ENCODE measurements at places on chromosomes 5 and 9.

- no peak for DNase-seq
Measured at GRCh38 chr9:107779731-107780130, 290.2 kb upstream of the KLF4 start.

- no peak for DNase-seq
Measured at GRCh38 chr9:119257592-119257991, 111.6 kb downstream of the BRINP1 start.

- DNase-seq = no peak
Measured at GRCh38 chr9:100125910-100126309, 26.9 kb downstream of the INVS start.

- no peak for DNase-seq
Measured at GRCh38 chr9:89999176-89999533, 394.3 kb downstream of the GADD45G start.

DNA sequence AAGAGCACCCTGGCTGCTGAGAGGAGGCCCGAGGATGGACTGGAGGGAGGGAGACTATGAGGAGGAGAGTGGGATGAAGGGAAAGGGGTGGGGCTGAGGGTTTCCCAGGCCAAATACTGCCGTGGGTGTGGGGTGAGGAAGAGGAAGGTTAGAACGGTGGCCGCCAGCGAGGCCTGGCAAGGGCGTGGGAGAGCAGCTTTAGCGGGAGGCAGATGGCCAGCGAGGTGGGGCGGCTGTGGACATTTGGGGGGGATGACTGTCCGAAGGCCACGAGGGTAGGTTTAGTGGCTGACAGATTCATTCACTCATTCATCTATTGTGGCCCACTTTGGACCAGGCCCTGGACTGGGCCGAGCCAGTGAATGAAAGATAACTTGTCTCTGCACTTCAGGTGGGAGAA is 47.8 kb upstream of the NEURL1B start:
- DNase-seq = no peak

GRCh38 chr5:164289526-164289925 is 784.1 kb downstream of the MAT2B start:
- DNase-seq = no peak

DNA sequence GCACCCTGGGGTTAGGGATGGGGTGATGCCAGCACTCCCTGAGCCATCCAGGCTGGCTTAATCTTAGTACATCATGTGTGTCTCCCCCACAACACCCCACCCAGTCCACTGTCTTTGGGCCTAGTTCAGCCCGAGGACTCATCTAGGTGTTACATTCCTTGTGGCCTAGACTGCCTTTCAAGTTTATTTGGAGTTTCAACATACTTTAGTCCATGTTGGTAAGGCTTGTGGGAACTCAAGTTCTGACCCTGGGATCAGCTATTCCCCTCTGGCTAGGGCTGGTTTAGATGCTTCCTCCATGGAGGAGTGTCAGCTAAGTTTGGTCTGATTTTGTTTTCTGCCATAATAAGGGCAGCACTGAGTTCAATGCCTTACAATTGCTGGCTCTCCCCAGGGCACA is 302.4 kb downstream of the SMARCA2 start:
- no peak for DNase-seq

- no peak for DNase-seq
Measured at GRCh38 chr9:79255651-79256260, 316.0 kb upstream of the TLE4 start.

GRCh38 chr5:66906021-66906420 is 290.6 kb downstream of the CD180 start:
- no peak for DNase-seq

- no peak for DNase-seq
Measured at GRCh38 chr9:97545486-97545885, 44.0 kb downstream of the TMOD1 start.

- DNase-seq = no peak
Measured at GRCh38 chr5:105670596-105670995, 2000.1 kb downstream of the EFNA5 start.

DNA sequence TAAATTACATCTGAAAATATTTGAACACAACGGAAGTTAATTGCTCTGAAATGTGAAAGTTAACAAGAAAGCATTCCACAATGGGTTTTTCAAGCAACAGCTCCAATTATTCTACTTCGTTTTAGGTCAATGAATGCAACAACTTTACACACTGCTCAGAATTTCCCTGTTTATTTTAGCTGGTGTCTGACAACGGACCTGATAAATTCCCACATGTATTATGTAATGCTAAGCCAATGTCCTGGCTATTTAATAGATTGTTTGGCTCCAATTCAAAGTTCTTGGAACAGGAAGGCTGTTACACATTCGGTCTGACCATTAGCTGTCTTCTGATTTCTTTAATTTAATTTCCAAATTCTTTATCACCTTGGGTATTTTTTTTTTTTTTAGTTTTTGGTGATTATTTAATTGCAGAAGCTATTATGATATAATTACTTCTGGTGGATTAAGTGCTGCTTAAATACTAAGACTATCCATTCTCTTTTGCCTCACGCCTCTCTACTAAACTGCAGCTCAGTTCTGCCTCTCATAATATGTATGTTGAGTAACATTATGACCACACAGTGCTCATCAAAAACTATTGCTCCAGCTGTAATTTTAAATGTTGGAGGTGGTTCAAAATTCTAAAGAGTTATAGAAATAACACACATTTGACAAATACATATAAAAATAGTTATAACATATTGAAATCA is 57.9 kb downstream of the MEF2C start:
- no peak for DNase-seq

GRCh38 chr5:140157032-140157781 is 17.8 kb upstream of the CYSTM1 start:
- peak; percentile 74 for DNase-seq

DNA sequence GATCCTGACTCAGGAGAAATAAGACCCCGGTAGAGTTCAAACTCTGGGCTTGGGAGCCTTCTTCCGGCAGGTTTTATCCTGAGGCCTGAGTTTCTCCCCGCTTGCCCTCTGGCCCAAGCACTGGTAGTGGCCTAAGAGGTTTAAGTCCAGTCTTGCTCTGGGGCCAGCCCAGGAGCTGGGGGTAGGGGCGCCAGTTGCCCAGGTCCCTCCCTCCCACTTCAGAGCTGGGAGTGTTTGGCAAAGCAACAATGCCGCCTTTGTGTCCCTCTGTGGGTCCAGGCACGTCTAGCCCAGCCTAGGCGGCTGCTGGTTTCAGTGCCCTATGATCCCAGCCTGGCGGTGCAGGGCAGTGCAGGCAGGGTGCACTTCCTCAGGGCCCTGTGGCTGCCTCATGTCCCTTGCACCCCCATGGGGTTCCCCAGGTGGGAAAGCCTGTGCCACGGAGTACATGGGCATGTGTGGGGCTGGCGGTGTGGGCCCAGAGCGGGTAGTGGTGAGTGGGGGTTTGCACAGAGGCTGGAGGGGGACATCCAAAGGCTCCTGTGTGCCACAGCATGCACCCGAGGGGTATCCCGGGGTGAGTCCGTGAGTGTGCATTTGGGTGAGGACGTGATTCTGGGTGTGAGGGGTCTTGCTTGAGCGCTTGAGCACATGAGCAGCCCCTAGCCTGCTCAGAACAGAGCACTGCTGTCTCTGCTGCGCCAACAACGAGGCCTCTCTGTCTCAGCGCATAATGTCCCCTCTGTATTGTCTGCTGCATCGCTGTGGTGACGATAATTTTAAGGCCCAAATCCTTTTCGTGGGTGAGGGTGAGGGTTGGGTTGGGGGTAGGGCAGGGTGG is 61.7 kb upstream of the PSD2 start:
- DNase-seq = no peak

GRCh38 chr5:3220638-3221288 is 374.9 kb upstream of the IRX1 start:
- DNase-seq = no peak

GRCh38 chr9:708182-708550 is 133.3 kb upstream of the DMRT1 start:
- no peak for DNase-seq

DNA sequence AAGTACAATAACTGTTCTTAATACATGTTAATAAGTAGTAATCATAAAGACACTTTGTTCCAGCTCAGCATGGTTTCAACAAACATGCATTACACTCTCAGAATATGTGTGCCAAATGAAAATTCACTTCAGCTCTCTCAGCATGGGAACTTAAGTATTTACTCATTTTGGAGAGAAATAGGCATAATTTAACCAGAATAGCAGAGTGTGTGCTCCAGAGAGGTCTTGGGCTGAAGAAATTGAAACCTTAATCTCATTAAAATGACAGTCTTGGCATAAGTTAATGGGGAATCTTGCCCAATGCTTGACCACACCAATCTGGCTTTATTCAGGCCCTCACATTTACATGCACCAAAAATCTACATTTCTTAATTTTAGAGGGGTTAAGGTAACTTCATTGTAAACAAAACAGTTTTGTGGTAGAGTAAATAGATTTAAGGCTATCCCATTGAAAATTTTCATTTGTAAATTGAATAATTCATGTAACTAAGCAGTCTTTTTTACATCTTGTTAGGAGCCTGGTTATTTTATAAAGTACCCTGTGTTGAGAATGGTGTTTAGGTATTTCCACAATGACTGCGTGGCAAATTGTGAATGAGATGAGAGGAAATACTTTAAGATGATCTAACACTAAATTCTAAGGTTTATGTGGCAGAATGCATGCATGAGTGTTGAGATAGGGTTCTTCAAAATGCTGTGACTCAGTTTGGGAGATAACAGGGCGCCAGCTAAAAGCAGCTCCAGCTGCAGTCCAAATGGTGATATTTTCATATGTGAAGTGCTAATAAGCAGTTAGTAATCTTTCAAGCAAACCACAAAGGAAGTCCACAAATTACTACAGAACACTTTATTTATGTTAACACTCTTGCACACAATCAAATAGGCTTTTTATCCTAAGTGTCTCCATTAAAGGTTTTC is 11.3 kb upstream of the LOX start:
- DNase-seq = no peak

- no peak for DNase-seq
Measured at GRCh38 chr5:80399526-80400239, 8.2 kb upstream of the ZFYVE16 start.

DNA sequence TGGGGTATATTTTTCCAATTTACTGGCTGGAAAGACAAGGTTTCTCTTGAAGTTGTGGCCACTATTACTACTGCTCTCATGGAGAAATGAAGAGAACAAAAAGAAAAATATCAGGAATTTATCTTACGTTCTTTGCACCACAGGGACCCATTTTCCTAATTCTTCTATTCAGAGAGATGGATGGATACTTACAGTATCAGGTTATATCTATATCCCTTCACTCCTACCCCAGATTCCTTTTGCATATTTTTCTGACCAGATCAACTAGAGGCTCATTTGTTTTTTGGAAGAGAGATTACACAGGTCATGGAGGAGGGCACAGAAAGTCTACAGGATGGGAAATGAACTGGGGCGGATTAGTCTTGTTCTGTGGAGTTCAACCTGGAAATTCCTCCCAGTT is 277.2 kb upstream of the VLDLR start:
- no peak for DNase-seq

GRCh38 chr5:68225911-68226545 is 10.5 kb downstream of the PIK3R1 start:
- no peak for DNase-seq

GRCh38 chr5:78574731-78575161 is 73.8 kb downstream of the LHFPL2 start:
- no peak for DNase-seq

- DNase-seq = no peak
Measured at GRCh38 chr5:38263983-38264382, 5.6 kb downstream of the EGFLAM start.

DNA sequence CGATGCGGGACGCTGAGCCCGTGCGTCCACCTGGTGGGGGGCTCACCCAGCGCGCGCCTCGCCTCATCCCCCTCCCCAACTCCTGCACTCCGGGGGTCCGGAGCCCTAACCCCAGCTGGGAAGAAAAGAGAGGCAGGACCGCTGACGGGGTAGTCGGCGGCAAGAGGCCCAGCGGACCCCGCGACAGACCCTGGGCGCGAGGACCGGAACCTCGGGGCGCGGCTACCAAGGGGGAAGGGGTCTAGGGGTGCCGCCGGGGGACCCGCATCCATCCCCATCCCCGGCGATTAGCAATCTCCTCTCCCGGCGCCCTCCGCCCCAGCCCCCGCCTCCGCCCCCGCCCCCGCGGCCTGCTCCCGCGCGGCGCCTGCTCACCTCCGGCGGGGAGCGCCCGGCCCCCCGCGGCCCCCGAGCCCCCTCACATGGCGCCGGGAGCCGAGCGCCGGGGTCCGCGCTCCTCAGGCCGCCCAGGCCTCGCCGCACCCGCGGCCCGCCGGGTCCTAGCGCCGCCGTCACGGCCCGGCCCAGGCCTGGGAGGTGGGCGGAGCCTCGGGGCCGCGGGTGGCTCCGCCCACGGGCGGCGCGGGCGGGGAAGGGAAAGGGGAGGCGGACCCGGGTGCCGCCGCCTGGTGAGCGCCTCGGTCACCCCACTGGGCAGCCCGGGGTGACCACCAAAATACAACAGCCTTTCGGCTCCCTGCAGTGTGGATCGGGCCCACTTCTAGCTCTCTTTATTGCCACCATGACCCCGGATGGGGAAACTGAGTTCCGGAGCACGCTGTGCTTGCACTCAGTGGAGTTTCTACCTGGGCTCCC is at the start of gene ST6GALNAC6:
Gene ST6GALNAC6, minus strand, starts transcription at position 476 of the 816 bp plus-strand sequence. CDS start 1,622 bp downstream, outside the sequence.
- peak; percentile 55 for DNase-seq

GRCh38 chr9:69172895-69173294 is 1.2 kb upstream of the TJP2 start:
- no peak for DNase-seq

- no peak for DNase-seq
Measured at GRCh38 chr9:72743836-72744235, 209.0 kb downstream of the ALDH1A1 start.

- DNase-seq = peak; percentile 15
Measured at GRCh38 chr9:69174616-69175463, 763 bp downstream of the TJP2 start.

GRCh38 chr5:36691696-36692371 is 85.4 kb downstream of the SLC1A3 start:
- DNase-seq = no peak

DNA sequence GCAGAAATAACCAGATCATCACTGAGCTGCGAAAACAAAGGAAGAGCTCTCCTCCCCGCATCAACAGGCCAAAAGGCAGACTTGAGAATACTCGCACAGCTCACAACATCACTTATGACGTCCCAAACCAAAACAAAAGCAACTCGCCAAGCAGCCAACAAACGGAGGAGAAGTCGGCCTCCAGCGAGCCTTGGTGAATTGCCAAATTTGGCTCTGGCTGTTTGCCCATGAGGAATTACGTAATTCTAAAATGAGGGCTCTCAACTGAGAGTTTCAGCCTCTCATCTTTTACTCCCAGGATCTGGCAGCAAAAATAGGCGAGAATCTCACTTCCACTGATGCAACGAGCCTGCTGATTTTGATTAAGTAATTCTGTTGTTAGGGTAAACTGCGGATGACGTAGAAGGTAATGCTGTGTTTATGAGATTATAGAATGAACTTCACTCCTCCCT is 51.7 kb upstream of the SEMA6A start:
- no peak for DNase-seq

- DNase-seq = no peak
Measured at GRCh38 chr5:34738381-34738780, 82.3 kb downstream of the RAI14 start.
